ENCODE measurements at places on chromosomes 11 and 22.

DNA sequence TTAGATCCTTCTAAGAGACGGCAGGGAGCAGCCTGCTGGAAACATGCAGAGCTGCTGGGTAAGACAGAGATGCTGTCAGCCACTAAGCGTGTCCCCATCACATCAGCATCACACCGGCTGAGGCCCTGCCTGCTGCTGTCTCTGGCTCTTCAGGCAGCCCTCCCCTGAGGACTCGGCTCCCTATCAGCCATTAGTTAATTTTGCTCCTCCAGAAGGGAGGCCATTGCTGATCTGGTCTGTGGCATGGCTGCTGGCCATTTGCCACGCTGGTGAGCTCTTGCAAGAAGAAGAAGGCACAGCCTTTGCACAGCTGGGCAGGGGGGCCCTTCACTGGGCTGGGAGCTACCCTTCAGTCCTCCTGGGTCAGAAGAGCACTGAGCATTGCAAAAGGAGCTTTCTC is 131.2 kb upstream of the PARVA start:
- DNase-seq = no peak

GRCh38 chr22:47816121-47816862 is 1053.8 kb downstream of the TBC1D22A start:
- DNase-seq = no peak

DNA sequence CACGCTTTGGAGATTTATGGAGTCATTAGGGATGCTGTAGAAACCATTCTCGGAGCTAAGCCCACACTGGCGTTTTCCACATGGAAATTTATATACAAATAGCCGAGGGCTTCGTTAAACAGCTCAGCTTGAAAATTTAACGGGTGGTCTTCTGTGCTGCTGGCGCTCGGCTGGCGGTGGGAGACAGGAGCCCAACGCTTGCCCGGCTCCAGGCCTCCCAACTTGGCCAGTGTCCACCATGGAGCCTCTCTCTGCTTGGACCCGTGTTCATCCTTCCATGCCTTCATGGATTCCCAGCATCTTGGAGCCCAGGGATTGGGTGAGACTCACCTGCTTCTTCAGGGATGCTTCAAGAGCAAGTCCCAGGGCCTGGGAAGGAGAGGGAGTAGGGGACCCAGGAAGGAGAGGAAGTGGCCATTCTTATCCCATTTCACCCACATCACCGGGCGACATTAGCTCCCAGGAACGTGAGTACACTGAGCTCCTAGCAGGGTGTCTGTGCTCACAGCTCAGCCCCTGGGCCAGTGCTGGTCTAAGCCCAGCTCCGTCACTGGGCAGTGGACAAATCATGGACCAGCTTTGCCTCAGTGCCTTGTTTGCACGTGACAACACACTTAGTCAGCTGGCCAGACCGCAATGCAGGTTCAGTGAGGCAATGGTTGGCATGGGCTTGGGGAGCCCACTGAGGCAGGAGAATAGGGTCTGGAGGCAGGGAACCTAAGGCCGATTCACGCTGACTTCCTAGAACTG is 944.3 kb downstream of the BRD1 start:
- no peak for DNase-seq

DNA sequence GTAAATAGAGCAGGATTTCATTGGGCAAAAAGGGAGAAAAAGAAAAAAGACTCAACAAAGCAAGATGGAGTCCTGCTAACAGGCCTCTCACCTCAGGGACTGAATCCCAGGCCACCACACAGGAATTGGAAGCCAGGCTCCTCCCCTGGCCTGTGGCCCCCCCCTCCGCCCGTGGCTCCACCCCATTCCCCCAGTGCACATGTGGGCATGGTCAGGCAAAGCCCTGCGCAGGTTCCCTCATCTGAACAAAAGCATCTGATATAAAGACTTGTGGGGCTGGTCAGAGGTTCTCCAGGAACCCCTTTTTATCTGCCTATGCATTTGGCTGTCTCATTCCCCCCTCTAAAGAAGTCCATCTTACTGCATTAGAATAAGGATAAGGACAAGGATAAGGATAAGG is 46.0 kb upstream of the PAK1 start:
- DNase-seq = no peak

GRCh38 chr22:44386386-44387035 is 73.8 kb upstream of the SHISAL1 start:
- no peak for DNase-seq

DNA sequence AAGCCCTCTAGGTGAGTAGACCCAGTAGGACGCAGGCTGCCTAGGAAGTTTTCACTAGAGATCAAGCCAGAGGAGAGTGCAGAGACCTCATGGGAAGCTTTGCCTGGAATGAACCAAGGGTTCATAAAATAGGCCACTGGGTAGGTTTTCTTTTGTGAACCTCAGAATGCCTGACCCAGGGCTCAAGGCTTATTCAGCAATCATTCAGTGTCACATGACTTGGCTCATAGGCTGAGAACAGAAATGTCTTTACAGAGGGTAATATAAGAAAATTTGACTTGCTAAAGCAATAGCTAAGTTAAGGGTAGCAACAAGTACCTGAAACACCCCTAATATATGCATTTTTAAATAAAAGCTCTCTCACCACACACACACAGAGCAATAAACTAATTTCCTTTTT is 132.6 kb downstream of the RAB38 start:
- no peak for DNase-seq

- no peak for DNase-seq
Observed at GRCh38 chr11:105781807-105782206, 171.9 kb downstream of the GRIA4 start.

GRCh38 chr11:64767344-64768299 is 7.8 kb upstream of the PYGM start:
- peak; percentile 74 for DNase-seq

DNA sequence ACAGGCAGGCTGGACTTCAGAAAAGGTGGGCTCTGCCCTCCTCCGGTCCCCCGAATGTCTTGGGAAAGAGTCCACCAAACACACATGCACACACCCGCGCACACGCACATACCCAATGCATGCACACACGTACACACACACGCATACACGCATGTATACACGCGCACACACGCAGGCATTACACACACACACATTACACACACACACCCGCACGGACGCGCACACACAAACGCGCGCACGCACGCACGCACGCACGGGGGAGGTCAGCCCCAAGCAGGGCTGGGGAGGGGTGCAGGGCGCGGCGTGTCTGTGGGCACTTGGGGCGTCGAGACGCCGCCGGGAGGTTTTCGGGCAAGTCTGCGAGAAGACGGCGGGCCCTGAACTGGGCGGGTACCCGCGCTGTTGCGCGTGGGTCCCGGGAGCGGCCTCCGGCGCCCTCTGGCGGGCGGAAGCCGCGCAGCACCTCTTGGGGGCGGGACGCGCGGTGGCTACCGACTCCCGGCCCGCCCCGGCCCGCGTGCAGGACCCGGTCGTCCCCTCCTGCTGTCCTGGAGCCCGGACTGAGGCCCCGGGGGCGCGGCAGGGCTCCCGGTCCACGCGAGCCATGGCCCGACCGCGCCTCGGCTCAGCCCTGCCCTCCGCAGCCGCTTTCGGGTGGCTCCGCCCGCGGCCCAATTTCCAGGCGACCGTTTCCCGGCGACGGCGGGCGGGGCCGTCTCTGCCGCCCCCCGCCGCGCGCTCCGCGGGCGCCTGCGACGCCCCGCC is 3.6 kb downstream of the SEPTIN5 start:
- DNase-seq = peak; percentile 57

DNA sequence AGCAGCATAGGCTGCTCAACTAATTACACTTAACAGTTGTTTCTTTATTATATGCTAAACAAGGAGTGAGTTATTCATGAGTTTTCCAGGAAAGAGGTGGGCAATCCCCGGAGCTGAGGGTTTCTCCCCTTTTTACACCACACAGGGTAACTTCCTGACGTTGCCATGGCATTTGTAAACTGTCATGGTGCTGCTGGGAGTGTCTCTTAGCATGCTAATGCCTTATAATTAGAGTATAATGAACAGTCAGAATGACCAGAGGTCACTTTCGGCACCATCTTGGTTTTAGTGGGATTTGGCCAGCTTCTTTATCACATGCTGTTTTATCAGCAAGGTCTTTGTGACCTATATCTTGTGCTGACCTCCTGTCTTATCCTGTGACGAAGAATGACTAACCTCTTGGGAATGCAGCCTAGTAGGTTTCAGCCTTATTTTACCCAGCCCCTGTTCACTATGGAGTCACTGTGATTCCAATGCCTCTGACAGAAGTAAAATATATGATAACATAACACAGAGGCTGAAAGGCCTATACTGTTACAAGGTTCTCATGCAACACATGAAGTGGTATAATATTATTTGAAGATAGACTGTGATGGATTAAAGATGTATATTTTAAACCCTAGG is 41.3 kb upstream of the RDX start:
- DNase-seq = peak; percentile 79

- DNase-seq = no peak
Observed at GRCh38 chr11:32033067-32033466, 57.8 kb upstream of the RCN1 start.

DNA sequence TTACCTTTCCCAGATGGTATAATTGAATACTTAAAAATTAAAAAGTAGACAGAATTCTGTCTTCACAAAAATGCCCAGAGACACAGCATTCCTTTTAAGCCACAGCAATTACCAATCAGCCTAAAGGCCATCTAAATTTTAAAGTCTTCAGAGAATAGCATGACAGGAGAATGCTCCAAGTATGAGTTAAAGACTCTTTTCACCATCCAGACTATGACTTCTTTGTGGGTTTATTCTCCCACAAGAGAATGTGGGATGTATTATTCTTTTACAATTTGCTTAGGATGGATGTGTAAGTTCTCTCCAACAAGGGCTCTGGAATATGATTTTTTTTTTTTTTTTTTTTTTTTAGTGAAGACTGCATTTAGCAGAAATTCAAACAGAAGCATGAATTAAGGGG is 249.9 kb downstream of the TTC28 start:
- DNase-seq = no peak

GRCh38 chr11:19763330-19763729 is 50.7 kb downstream of the NAV2 start:
- DNase-seq = no peak

GRCh38 chr11:12680940-12681258 is 6.7 kb downstream of the TEAD1 start:
- no peak for DNase-seq

DNA sequence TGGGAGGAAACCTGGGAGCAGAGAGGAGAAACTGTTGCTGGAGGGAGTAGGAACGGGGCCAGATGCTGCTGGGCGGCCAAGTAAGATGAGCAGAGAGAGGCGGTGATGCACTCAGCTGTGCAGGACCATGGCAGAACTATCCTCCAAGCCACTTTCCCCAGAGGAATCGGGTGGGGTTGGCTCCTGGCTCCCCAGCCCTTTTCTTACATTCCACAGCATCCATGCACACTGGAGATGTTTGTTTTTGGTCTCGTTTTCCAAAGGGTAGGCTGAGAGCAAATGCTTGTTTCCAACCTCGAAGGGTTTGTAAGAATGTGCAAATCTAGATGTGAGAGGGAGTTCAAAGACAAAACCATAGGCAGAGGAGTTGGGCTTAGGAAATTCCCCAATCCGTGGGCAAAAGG is 73.2 kb downstream of the DBX1 start:
- DNase-seq = no peak

DNA sequence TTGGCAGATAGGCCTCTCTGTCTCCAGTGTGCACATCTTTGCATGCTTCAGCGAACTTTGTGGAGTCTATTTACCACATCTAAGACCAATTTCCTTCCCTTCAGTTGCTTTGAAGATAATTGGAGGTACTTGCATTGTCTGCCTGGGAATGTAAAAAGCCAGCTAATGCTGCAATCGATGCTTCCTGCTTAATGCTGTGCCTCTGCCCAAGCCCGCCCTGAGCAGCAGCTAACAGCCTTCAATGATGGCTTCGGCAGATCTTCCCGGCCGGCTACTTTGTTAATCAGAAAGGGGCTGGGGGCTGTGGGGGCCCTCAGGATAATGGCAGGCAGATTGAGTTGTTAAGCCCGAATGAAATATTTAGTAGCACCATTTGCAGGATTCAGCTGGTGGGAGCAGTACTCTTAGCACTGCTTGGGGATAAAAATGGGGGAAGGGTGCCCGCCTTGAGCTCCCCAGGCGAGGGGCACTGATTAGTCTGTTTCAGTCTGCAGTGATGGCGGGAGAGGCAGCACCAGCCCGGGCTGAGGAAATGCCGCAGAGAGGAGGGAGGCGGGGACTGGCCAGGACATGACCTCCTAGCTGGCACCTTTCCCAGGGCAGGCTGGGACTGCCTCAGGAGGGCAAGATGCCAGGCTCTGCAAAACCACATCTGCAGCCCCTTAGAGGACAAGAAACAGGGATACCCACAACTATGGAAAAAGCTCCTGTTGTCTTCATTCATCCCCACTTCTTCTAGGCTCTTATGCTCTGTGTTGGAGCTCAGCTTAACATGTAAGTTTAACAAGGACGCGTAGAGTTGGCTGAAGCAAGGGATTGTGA is 460.0 kb downstream of the BUD13 start:
- no peak for DNase-seq
